Anterior cingulate cortex (tissue), 58 donors: ENCODE measurements at places on chromosomes 16 and 17.

DNA sequence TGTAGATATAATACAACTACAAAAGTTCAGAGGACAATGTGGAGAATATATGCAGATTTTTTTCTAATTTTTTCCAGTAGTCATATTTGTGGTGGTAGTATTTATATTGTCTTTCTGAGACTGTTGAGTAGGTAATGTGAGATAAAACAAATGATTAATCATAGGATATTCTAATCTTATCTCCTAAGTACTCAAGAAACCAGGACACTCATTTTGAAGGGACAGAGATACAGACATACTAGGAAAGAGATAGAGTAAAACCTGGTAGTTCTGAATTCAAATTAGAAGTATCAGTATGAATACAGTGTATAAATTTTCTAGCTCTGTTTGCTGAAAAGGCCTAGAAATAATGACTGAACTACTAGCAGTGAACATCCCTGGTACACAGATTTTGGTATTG lies 141.7 kb upstream of the ASIC2 start:
- DNase-seq = no peak

- no peak for DNase-seq
Observed at GRCh38 chr17:36011201-36011600, 6.6 kb downstream of the CCL23 start.

DNA sequence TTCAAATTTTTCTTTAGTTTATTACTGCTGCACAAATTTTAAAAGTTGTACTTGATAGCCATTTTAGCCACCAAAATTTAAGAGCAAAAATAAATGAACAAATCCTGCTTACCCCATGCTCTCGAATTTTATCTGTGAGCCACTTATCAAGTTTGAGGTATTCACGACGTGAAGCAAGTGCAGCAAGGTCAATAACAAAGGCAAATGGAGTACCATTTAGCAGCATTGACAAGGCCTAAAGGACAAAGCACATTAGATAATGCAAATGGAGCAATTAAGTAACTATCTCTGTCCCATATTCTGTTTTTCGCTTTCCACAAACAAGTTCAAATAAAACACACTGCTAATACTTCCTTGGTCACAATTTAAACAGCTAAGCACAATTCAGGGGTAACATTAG lies 54.7 kb downstream of the CNOT1 start:
- no peak for DNase-seq

DNA sequence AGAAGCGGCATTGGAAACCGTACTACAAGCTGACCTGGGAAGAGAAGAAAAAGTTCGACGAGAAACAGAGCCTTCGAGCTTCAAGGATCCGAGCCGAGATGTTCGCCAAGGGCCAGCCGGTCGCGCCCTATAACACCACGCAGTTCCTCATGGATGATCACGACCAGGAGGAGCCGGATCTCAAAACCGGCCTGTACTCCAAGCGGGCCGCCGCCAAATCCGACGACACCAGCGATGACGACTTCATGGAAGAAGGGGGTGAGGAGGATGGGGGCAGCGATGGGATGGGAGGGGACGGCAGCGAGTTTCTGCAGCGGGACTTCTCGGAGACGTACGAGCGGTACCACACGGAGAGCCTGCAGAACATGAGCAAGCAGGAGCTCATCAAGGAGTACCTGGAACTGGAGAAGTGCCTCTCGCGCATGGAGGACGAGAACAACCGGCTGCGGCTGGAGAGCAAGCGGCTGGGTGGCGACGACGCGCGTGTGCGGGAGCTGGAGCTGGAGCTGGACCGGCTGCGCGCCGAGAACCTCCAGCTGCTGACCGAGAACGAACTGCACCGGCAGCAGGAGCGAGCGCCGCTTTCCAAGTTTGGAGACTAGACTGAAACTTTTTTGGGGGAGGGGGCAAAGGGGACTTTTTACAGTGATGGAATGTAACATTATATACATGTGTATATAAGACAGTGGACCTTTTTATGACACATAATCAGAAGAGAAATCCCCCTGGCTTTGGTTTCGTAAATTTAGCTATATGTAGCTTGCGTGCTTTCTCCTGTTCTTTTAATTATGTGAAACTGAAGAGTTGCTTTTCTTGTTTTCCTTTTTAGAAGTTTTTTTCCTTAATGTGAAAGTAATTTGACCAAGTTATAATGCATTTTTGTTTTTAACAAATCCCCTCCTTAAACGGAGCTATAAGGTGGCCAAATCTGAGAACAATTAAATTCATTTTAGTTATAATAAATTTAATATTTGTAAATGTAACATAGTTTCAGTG lies 1.7 kb downstream of the HEXIM1 start:
- peak; percentile 59 for DNase-seq

DNA sequence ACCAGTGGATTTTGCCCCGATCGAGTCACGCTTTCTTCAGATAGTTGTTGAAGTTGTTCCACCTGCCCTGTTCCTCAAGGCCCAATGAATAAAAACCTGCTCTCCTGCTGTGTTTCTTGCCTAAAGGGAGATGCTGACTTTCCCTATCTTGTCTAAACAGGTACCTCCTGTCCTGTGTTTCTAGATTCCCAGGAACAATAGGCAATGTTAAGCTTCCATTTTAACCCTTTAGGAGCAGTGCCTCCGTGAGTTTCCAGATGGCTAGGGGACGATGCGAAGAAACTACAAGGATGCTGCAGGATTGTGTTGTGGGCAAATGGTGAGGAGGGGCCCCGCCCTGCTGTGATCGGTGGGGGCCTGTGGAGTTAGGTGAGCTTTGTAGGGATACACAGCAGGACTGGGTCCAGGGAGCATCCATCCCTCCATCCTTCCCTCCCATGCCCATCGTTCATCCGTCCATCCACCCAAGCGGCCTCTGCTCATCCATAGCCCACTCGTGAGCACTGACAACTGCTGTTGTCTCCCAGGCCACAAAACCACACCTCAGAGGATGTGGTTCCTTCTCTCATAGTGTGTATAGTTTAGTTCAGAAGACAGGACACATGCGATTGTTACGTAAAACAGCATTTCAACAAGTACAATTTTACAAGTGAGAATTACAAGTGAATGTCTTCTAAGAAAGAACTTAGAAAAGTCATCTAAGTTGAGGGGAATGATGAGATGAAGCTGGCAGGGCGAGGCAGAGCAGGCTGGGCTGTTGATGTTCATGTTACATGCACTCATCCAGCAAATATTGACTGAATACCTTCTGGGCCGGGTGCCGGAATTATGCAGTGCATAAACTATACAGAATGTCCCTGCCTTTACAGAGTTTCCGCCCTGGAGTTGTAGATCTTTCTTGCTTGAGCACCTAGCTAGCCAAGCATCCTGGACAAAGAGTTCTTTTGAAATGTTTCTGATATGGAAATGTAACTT lies 5.2 kb downstream of the ARSG start:
- no peak for DNase-seq

DNA sequence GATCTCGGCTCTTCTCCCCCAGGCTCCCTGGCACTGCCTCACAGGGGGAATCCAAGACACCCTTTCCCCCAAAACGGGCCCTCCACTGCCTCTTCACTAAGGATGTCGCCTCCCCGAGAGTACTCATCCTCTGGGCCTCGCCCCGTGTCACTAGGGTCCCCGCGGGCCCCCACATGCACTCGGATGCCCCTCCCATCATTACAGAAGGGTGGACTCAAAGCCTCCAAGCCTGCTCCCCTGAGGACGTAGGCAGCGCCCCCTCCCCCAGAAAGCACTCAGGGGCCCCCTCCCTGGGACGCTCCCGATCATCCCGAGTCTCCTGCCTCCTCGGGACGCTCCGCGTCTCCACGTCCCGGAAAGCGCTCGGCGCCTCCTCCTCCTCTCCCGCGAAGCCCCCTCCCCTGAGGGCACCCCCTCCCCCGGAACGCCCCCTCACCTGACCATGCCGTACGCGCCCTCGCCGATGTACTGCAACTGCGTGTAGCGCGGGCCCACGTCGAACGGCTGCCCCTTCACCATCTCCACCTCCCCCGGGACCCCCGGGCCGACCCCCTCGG lies 338 bp downstream of the MAPK3 start:
- no peak for DNase-seq

- no peak for DNase-seq
Observed at GRCh38 chr17:68710976-68711375, 109.8 kb upstream of the FAM20A start.

DNA sequence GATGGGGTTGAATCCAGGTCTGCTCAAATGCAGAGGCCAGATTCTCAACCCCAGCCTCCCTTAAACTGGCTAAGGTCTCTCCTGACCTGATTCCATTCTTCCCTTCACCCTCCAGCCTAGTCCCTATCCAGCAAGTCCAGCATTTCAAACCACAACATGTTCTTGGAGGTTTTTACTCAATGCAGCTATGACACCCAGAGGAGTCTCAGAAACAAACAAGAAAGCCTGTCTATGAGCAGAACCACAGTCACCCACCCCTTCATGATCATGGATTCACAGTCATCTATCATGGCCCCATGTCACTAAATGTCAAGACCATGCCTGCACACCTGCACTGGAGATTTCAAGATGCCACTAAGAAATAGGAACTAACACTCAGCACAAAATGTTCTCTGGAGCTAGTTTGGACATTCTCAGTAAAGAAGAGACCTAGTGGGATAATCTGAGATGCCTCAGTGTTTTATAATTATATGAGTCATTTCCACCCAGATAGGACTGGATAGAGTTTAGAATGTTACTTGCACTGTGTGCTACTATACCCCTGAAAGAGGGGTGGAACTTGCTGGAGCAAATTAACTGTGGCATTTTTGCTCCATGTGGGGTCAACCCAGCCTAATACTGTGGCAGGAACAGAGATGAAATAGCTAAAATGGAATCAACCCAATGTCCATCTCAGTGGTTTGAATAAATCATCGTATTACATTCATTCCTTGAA lies 9.5 kb upstream of the METTL22 start:
- DNase-seq = no peak

- DNase-seq = no peak
Observed at GRCh38 chr17:64128787-64129514, 993 bp downstream of the ERN1 start.

GRCh38 chr16:79037521-79038373 lies 562.8 kb downstream of the MAF start:
- DNase-seq = no peak

- DNase-seq = no peak
Observed at GRCh38 chr17:77444628-77444983, 303.8 kb downstream of the SEC14L1 start.

DNA sequence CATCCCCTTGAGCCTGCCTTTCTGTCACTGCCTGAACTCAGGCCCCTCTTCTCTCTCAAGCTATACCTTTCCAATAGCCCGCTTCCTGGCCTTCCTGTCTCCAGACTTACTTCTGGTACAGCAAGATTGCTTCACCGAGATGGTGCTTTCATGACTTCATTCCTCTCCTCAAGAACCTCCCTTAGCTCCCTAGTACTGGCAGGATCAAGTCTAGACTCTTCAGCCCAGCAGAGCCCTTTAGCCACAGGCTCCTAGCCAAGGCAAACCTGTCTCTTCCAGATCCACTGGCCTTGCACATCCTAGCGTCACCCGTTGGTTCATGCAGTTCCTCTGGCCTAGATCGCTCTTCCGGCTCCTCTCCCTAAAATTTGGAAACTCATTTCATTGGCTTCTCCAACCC lies 6.4 kb upstream of the ATP2A3 start:
- DNase-seq = no peak

- DNase-seq = peak; percentile 25
Observed at GRCh38 chr16:49857423-49858181, 1.7 kb upstream of the ZNF423 start.

GRCh38 chr17:58741121-58741625 lies 14.5 kb upstream of the PPM1E start:
- no peak for DNase-seq

DNA sequence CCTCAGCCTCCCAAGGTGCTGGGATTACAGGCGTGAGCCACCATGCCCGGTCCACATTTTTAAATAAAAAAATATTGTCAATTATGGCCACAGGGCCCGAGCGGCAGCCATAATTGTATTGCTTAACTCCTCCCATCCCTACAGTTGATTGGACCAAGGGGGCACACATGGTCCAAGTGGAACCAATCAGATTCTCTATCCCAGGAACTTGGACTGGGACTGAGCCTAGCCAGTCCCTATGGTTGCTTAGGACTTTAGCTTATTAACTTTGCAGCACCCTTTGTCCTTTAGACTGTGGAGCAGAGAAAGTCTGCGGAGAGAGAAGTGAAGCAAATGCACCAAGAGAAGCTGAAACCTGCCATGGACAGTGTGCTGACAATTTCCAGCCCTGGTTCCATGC lies 5.5 kb upstream of the RDM1 start:
- DNase-seq = no peak

DNA sequence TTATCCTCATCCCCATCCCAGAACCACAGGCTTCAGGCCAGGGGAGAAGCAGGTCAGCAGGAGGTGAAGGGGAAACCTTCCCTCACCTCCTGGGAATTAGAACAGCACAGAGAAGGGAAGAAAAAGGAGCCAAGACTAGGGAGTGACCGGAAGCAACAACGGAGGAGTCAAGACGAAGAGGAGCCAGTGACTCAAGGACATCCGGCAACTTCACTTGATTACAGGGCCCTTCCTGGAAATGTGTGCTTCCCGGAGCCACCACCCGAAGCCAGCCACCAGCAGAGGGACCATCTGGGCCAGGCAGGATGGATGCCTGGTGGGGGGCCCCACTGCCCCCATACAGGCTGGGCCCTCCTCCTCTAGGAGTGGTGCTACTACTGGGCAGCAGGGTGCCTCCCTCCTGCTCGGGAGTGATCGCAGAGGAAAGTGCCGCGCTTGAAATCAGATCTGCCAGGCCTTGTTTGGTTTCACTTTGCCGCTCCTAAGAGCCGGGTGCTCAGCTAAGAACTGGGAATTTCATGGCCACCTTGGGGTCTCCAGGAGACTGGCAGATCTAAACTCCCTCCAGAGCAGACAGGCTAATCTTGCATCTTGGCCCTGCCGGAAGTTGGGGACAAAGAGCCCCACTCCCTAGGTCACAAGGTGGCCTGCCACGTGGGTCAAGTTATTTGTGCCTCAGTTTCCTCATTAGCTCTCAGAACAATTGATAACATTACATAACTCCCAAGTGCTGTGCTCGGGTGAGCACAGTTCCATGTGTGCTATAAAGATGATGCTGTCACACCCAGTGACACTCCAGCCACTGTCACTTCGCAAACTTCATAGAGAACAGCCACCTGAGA lies 6.6 kb downstream of the CDC42EP4 start:
- no peak for DNase-seq

DNA sequence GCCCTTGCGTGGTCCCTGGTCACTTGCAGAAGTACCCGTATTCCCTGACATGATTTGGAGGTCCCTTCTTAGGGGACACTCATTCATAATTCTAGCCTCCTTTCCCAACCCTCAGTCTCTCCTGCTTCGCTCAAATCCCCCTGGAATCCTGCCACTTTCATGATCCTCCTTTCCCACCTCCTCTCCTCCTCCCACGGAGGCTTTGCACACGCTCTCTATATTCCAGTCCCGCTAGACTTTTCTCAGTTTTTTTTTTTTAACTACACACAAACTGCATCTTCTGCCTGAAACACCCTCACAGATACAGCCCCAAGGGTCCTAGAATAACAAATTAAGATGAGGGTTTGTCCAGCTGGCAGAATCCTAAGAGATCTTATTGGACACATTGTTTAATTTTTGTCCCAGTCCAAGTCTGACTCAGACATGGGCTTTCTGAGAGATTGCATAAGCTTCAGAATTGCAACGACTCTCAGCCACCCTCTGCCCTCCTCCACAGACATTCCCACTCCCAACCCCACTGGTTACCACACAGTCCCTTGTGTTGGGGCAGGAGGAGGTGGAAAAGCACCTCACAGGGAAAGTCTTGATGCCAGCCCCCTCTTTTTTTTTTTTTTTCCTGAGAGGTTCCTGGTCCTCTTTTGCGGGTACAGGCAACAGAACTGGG lies 739.5 kb upstream of the EEF2KMT start:
- no peak for DNase-seq

- no peak for DNase-seq
Observed at GRCh38 chr17:8900207-8900606, 32.7 kb upstream of the PIK3R6 start.

GRCh38 chr17:42708588-42708987 lies 26.3 kb downstream of the CNTNAP1 start:
- no peak for DNase-seq
